ENCODE measurements at places on chromosomes 16 and 17.

GRCh38 chr16:11539641-11540050 is 47.1 kb downstream of the LITAF start:
- no peak for DNase-seq

- DNase-seq, result no peak
These were observed 2.5 kb upstream of the FAM20A start for GRCh38 chr17:68603656-68604055.

- no peak for DNase-seq
These were observed 25.4 kb downstream of the RTN4RL1 start for GRCh38 chr17:1999557-2000251.

DNA sequence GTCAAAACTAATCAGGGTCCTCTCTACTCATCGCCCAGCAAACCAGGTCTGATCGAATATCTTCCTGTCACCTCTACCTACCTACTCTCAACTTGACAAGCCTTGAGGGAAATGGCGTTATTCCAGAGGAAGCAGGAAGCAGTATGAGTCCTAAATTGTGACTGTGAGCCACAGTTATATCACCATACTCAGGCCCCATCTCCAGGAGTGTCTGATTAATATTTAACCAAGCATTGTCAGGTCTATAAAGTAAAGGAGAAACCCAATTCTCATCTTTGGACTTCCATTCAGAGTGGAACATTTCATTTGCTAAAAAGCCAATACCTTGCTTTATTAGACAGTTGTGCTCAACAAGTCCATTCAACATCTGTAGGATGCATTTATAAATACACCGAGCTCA is 17.8 kb upstream of the CLEC3A start:
- DNase-seq, result no peak

- peak; percentile 48 for DNase-seq
These were observed 32.9 kb upstream of the SKAP1 start for GRCh38 chr17:48462946-48463345.

- DNase-seq, result no peak
These were observed 179.5 kb downstream of the HAPSTR1 start for GRCh38 chr16:9270941-9271340.

DNA sequence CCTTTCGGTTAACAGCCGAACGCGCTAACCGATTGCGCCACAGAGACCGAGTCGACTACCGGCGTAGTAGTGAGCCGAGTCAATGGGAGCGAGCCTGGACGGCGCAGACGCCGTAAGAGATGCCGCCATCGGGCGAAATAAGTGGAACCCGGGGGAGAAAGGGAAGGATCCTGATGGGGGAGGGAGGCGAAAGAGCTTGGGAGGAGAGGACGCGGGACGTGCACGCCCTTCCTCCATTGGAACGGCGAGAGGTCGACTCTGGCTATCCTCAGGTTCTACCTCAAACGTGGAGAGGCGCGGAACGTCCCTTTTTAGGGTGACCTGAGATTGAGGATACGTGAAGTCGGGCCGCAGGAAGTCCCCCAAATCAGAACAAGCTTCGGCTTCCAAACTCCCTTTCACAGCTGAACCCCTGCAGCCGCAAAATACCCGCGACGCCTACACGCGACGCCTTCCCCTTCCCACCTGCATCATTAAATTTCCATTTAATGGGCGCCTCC is 683 bp upstream of the PSMB3 start:
- peak; percentile 82 for DNase-seq

- no peak for DNase-seq
These were observed 37.1 kb upstream of the AMZ2 start for GRCh38 chr17:68210570-68211315.

- peak; percentile 9 for DNase-seq
These were observed 430 bp downstream of the AMFR start for GRCh38 chr16:56424791-56425438.

DNA sequence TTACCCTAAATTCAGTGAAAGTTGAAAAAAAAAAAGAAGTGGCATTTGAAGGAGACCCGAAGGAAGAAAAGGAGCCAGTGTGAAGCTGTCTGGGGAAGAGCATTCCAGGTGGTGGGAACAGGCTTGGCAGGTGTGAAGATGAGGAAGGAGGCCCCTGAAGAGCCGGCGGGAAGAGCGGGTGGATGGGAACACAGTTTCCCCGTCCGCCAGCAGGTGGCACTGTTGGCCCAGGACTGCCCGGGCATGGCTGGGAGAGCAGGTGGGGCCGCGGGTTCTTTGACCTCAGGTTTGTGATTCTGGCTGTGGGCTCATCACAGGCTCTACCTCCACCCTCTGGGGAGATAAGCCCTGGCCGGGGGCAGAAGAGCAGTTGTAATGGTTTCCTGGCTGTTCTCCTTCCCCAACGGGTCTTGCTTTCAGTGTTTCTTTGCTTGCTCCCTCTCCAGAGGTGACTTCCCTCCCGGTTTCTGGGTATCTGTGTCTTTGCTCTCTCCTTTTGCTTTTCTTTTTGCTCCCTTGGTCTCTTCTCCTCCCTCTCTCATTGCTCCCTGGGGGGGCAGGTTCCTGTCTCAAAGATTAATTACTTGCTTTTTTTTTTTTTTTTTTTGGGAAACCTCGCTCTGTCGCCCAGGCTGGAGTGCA is 32.3 kb downstream of the RAP1GAP2 start:
- DNase-seq, result peak; percentile 27

GRCh38 chr16:53817812-53818550 is 114.0 kb downstream of the FTO start:
- DNase-seq, result no peak

DNA sequence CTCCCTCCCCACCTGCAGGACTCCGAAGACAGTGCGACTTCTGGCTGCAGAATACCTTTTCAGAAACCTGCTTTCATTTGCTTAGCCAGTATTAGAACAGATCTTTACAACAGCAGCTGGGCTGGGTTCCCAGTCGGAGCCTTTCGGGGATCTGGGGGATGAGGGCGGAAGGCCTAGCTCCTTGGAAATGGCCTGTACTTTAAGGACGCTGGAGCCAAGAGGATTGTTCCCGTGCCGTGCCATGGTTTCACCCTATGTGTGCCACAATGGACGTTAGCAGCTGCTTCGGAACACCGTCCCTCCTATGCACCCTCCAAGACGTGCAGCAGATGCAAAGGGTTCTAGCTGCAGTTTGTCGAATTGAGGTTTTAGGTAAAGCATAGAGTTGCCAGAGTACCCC is 16.2 kb downstream of the KCTD2 start:
- DNase-seq, result no peak

GRCh38 chr16:89199241-89200123 is 855 bp downstream of the SLC22A31 start:
- no peak for DNase-seq

Measured in NCI-H1092 (cell line).